ENCODE measurements at places on chromosomes 5 and 9.

DNA sequence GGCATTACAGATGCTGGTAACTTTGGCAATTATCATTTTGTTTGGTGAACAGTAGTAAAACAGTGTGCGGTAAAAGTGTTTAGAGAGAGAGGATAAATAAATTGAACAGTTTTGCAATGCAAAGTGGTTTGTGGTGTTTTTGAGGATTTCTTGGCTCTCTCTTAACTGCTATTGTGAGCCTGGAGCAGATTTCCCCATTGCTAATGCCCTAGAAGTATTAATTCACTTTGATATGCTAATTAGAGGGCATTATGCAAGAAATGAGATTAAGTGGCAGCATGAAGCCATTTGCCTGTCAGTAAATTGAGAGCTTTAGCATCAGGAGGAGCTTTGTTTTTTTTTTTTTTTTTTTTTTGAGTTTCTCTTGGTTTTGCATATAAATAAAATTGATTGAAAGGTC, 8.2 kb downstream of the PBX3 start:
- DNase-seq: no peak

DNA sequence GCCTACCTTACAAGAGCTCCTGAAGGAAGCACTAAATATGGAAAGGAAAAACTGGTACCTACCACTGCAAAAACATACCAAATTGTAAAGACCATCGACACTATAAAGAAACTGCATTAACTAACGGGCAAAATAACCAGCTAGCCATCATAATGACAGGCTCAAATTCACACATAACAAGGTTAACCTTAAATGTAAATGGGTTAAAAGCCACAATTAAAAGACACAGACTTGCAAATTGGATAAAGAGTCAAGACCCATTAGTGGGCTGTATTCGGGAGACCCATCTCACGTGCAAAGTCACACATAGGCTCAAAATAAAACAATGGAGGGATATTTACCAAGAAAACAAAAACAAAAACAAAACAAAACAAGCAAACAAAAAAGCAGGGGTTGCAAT, 49.4 kb downstream of the POU5F2 start:
- DNase-seq: no peak

DNA sequence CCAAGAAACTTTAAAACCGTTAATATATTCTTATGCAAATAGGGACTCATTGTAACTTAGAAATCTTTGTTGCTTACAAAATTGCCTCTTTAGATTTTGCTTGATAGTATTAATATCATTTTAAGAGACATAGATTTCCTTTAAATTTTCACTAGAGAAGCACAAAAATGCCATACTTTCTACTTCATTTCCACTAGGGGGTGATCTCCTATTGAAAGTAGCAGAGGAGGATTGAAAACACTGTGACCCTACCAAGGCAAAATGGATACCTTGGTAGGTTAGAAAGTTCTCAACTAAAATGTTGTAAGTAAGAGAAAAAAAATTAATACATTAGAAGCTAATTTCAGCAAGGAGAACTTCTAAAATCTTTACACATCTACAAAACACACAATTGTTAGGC, 204.9 kb downstream of the CHSY3 start:
- DNase-seq: no peak

- DNase-seq: peak; percentile 6
These were observed 1040.3 kb downstream of the TLE1 start for GRCh38 chr9:80649001-80649420.

GRCh38 chr9:14822666-14823065, 87.6 kb downstream of the FREM1 start:
- no peak for DNase-seq

DNA sequence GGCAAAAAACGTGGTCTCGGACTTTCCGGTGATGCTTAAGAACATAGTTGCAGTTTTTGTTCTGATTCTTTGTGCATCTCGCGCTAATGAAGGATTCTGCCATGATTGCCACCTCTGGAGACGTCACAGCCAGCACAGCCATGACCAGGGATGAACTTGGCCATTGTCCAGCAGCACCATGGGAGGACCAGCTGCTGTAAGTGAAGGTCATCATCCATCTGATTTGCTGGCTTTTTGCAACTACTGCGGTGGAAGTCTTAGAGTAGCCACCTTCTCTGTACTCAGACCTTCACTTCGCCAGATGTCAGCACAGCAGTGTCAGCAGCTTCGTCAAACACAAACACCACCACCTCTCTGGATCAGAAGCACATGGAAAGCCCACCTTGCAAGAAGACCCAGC, 45.7 kb downstream of the NSUN2 start:
- DNase-seq: no peak

DNA sequence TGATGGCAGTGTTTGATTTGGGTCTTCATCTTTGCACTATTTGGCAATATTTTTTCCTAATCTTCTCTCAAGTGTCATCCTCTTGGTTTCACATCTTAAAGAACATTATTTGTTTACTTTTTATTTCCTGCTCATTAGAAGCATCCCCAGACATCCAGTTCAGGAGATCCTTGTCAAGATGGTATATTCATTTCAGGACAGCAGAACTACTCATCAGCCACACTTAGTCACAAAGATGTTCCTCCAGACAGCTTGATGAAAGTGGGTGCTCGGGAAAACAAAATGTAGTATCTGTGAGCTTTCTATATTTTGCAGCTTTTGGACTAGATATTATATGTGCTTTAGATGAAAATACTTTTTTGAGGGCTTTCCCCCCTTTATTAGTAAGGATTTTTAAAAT, 72.1 kb upstream of the SREK1 start:
- DNase-seq: no peak

GRCh38 chr5:16064135-16064893, 115.3 kb downstream of the MARCHF11 start:
- no peak for DNase-seq

- DNase-seq: no peak
These were observed 206.1 kb downstream of the SLIT3 start for GRCh38 chr5:169094586-169095409.

DNA sequence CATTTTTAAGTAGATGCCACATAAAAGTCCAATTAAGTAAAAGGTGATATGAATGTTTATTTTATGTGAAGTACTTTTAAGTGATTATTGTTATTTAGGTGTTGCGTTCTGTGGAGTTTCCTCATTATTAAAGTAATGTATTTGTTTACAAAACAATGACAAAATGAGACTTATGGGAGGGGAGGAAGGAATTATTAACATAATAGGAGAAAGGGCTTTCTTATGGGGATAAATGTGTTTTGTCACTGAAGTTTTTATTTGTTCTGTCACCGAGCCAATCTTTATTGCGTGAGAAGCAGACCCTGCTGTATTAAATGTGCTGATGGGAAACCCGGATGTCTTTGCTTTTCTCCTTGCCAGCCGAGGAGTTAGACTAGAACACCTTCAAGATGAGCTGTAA, 44.5 kb downstream of the TRIO start:
- DNase-seq: no peak

DNA sequence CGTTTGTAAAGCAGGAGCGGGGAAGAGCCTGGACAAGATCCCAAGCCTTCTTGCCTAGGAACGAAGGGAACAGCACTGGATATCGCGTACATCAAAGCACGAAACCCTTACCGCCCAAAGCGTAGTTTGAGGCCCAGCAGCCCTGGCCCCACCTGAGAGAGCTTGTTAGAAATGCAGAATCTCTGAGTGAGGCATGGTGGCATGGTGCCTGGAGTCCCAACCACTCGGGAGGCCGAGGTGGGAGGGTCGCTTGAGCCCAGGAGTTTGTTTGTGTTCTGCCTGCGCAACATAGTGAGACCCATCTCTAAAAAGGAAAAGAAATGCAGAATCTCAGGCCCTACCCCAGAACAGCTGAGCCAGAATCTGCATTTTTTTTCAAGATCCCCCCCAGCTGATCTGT, 90.6 kb downstream of the AMBP start:
- no peak for DNase-seq

DNA sequence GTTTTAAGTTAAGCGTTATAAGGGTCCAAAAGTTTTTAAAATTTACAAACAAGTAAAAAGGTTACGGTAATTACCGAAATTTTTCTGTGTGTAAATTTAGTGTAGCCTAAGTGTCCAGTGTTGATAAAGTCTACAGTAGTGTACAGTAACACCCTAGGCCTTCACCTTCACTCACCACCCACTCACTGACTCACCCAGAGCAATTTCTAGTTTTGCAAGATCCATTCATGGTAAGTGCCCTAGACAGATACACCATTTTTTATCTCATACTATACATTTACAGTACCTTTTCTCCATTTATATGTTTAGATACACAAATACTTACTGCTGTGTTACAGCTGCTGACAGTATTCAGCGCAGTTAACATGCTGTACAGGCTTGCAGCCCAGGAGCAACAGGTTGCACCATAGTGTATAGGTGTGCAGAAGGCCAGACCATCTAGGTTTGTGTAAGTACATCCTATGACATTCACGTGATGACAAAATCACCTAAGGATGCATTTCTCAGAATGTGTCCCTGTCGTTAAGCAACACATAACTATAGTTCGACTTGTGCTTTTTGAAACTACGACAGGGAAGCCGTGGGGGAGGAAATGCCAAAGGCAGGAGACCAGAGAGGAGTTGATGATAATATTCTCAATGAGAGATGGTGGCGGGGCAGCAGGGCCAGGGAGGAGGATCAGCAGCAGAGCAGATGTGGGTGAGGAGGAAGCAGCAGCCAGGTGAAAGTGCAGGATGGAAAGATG, 48.6 kb downstream of the PSMB7 start:
- no peak for DNase-seq

- DNase-seq: no peak
These were observed 412.7 kb upstream of the SMC2 start for GRCh38 chr9:103681435-103681834.

- no peak for DNase-seq
These were observed 145.9 kb downstream of the FANCC start for GRCh38 chr9:95171596-95171995.

- DNase-seq: no peak
These were observed 51.0 kb downstream of the C5orf22 start for GRCh38 chr5:31583129-31583528.

DNA sequence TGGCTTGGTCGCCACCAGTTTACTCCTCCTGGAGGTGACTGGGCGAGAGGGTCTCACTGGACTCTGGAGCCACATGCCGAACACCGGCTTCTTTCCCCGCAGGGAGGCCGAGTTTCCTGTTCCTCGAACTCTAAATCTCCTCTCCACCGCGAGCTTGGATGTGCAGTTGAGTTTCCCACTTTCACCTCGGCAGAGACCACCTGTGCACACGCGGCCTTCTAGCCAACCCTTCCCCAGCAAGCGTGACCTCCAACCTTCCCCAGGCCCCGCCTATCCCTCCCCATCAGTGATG, 380.1 kb downstream of the IRX2 start:
- DNase-seq: no peak

GRCh38 chr5:141121985-141122384, 367 bp downstream of the PCDHB4 start:
- no peak for DNase-seq

All from occipital lobe (tissue), 3 donors.